ENCODE measurements at places on chromosomes 1 and 21.

- DNase-seq: peak; percentile 98
These were observed 62.8 kb upstream of the KIF26B start for GRCh38 chr1:245091818-245092637.

GRCh38 chr1:67723620-67724019 is 38.6 kb downstream of the GADD45A start:
- DNase-seq: peak; percentile 85

- DNase-seq: no peak
These were observed 3.2 kb upstream of the AK2 start for GRCh38 chr1:33039840-33040239.

DNA sequence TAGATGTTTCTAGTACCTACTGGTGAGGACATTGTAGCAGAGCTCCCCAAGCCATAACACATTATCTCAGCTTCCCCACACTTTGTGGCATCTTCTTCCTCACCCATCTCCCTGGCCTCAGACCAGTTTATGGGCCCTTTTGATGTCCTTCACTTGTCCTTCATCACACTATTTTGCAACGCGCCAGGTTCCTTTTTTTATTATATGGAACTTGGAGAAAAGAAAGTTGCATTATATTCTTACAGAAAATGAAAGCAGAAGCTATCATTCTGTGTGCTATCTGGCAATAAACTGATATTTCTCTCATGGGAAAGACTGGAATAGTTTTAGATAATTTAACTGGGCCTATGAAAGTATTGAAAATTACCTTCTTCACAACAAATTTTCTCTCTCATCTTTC is 196.9 kb upstream of the ETV3 start:
- no peak for DNase-seq

- no peak for DNase-seq
These were observed 38.6 kb downstream of the PDE9A start for GRCh38 chr21:42691901-42692559.

GRCh38 chr1:98260839-98261238 is 340.0 kb upstream of the DPYD start:
- no peak for DNase-seq

DNA sequence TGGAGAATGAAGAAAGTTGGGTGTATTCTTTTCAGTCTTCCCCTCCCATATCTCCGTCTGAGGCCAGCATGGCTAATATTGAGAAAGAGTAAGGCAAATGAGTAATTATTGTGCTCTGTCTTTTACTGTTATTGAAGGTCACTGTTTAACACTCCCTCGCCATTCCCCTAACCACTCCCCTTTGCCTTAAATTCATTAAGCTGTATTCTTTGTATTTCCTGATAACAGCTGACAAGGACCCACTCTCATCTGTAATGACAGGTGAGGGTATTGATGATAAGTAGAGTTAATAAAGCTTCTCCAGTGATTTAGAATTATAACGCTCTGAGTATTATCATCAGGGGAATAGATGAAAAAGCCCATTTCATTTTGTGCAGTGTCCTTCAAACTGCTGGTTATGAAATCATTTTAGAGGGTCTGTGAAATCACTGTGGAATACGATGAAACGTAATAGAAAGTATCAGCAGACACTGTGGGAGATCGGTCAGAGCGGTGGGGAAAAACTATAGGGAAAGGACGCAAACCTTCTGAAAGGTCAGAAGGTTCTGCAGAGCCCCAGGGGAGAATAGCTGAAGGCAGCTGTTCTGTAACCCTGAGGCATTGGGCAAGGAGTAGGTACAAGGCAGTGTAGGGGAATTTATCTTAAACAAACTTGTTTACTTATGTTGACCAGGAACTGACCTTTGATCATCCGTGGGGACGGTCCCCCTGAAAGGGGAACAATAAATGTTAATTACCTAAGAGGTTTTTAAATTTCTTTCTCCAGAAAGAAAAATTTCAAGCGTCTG is 46.3 kb upstream of the CACYBP start:
- DNase-seq: no peak

DNA sequence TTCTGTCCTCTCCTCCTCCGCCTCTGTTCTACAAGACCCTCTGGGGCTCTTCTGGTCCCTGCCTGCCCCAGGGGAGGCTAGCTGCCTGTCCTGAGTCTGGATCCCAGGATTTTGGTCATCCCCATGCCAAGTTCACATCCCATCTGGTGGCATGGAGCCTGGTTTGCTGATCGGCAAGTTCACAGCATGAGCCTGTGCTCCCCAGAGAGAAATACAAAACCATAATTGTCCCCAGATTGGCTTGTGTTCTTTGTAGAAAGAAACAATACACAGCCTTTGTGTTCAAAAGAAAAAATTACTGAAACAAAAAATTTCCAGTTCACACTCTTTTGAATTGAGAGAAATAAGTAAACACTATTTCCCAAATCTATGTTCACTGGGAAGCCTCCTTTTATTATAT is 149.4 kb upstream of the ZC3H12A start:
- no peak for DNase-seq

GRCh38 chr1:44059212-44059611 is 27.9 kb upstream of the SLC6A9 start:
- no peak for DNase-seq

DNA sequence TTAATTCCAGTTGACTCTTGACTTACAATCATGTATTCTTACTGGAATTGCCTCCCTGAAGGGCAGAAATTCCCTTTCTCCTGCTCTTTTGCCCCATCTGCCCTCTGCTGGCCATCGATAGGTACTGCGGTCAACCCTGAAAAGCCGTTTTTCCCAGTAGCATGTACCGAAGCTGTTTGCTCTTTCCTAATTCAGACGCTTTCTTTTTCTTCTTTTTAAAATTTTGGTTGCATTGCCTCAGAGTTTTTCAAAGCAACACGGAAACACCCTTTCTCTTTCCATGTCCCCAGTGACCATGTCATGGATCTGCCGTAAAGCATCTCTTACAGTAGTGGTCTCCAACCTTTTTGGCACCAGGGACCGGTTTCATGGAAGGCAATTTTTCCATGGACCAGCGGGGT is 164.2 kb upstream of the C1orf21 start:
- no peak for DNase-seq

- DNase-seq: no peak
These were observed 357.1 kb downstream of the DISC1 start for GRCh38 chr1:231983588-231984193.

DNA sequence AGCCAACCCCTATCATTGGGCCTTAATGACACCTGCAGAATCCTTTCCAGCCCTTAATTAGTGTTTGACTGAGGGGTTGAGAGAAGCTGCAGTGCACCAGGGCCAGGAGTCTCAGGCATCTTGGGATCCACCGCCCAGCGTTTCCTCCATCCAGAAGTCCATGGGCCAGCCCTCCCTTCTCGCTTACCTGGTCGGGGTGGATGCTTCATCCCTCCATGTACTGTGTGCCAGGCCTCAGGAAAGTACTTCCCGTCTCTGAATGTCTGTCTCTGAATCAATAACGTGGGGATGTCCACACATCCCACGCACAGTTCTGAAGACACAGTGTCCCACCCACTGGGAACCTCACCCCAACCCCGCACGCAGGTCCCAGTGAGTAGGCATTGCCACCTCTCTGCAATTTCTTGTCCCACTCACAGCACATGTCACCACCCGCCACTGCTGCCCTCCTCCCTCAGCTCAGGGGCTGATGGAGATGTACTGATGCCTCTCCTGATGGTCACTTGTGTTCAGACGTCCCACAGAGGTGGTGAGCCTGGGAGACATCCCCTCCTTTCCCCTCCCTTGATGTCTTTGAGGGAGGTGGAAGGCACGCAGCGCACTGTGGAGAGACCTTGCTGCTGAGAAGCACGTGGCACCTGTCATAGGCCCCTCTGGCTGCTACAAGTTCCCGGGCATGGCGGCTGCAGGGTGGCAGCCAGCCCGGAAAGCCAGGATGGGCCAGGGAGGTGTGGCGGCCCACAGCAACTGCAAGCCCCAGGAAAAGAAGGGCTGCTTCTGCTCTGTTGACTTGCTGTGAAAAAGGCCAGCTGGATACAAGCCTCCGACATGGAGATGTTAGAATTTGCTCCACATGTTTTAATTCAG is 29.4 kb upstream of the PRSS38 start:
- DNase-seq: no peak

DNA sequence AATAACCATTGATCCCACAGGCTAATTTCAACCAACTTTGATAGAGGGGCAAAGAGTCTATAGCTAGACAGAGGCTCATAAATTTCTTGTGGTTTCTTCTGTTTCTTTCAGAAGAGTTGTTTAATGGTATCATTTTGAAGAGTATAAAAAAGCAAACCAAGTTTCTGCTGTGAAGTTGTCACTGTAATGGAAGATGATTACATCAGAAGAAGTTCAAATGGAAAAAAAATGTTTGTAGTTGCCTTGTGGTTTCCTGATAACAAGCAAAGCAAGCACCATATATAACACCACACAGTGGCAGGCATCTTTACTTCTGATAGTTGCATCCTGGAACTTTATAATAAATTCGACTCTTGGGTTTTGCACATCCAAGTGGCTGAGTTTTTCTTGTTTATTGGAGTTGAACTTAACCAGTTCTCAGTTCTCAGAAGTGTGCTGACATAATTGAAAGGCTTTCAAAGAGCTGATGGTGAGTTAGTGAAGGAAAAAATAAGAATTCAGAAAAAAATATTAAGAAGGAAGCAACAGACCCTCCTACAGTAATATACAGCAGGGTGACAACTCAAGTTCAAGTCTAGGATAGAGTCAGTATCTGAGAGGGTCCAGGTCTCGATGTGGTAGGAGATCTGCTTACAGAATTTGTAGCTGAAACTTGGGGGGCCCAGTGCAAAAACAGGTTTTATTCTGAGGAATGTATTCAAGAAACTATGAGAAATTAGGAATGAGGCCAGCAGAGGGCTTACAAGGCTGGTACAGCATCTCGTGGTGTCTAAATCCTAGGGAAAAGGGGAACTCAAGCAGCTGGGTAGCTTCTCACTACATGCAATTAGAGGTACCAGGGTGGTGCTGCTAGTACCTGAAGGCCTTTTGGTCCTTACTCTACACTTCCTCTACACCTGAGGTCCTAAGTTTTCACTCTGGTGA is 123.5 kb downstream of the CRB1 start:
- DNase-seq: peak; percentile 26

GRCh38 chr1:204814166-204814884 is 56.3 kb upstream of the NFASC start:
- DNase-seq: no peak

GRCh38 chr1:231643935-231644237 is 17.3 kb downstream of the DISC1 start:
- no peak for DNase-seq
